ENCODE measurements at places on chromosomes 2 and 18. TPM values are rescaled to one million over a fixed set of nuclear protein-coding genes. Genes with fewer than 3 reads are reported as not detected.

REG3A gene
- not detected for total RNA-seq

OBSL1 gene
- total RNA-seq: 0.26 TPM

NR4A2 gene
- 13.2 TPM for total RNA-seq

TUBA3D gene
- total RNA-seq: not detected

FTCDNL1 gene
- 2.1 TPM for total RNA-seq

ROCK1 gene
- 54.7 TPM for total RNA-seq

MBOAT2 gene
- total RNA-seq: 5.3 TPM

ADGRF3 gene
- total RNA-seq: 3.4 TPM

TFCP2L1 gene
- total RNA-seq: 0.12 TPM

ZSWIM2 gene
- not detected for total RNA-seq

TEKT4 gene
- total RNA-seq: 0.49 TPM

MORN2 gene
- total RNA-seq: 5.9 TPM

RBM44 gene
- 0.42 TPM for total RNA-seq

SGPP2 gene
- 23.0 TPM for total RNA-seq

GCG gene
- not detected for total RNA-seq

PLB1 gene
- 0.63 TPM for total RNA-seq

LRATD1 gene
- total RNA-seq: not detected

LRP2 gene
- total RNA-seq: 0.09 TPM

CCDC85A gene
- not detected for total RNA-seq

MAL gene
- 167 TPM for total RNA-seq

DUSP19 gene
- total RNA-seq: 1.0 TPM

CABYR gene
- 1.3 TPM for total RNA-seq

LHCGR gene
- total RNA-seq: not detected

HOXD9 gene
- not detected for total RNA-seq

CSRNP3 gene
- total RNA-seq: not detected

AMER3 gene
- not detected for total RNA-seq

HOXD3 gene
- not detected for total RNA-seq

SLC23A3 gene
- total RNA-seq: 1.8 TPM

ASXL2 gene
- 57.4 TPM for total RNA-seq

LDAH gene
- total RNA-seq: 37.7 TPM

SRSF7 gene
- 415 TPM for total RNA-seq

PEX13 gene
- total RNA-seq: 19.7 TPM

PDK1 gene
- 42.6 TPM for total RNA-seq

SNTG2 gene
- total RNA-seq: 0.14 TPM

ZBTB7C gene
- total RNA-seq: 0.56 TPM

MOGAT1 gene
- not detected for total RNA-seq

BMP10 gene
- total RNA-seq: not detected

QPCT gene
- total RNA-seq: 2.1 TPM

TUBB8B gene
- not detected for total RNA-seq

DUSP11 gene
- total RNA-seq: 39.5 TPM

RPE gene
- total RNA-seq: 61.4 TPM

ASTL gene
- total RNA-seq: 2.4 TPM

TRMT61B gene
- 20.1 TPM for total RNA-seq

KCNJ13 gene
- total RNA-seq: not detected

CCL20 gene
- total RNA-seq: 4.4 TPM

HAAO gene
- 0.26 TPM for total RNA-seq

LMAN2L gene
- total RNA-seq: 6.5 TPM

ADCYAP1 gene
- not detected for total RNA-seq

TCF23 gene
- total RNA-seq: not detected

POMC gene
- 6.9 TPM for total RNA-seq

TSPYL6 gene
- total RNA-seq: not detected

NCKAP5 gene
- not detected for total RNA-seq

C1QL2 gene
- not detected for total RNA-seq

ANKRD62 gene
- not detected for total RNA-seq

ELOA2 gene
- not detected for total RNA-seq

CYS1 gene
- total RNA-seq: 0.24 TPM

LAMA1 gene
- total RNA-seq: not detected

IHH gene
- not detected for total RNA-seq
